Hypothalamus (tissue), 51 donors: ENCODE measurements at places on chromosomes 7 and 10.
A peak's percentile ranks its signal among the peaks of the same experiment; 100 is the strongest.

- DNase-seq, result no peak
These were observed 250.0 kb downstream of the BMPER start for GRCh38 chr7:34155220-34155908.

- DNase-seq, result no peak
These were observed 43.9 kb downstream of the GRK5 start for GRCh38 chr10:119251315-119251708.

DNA sequence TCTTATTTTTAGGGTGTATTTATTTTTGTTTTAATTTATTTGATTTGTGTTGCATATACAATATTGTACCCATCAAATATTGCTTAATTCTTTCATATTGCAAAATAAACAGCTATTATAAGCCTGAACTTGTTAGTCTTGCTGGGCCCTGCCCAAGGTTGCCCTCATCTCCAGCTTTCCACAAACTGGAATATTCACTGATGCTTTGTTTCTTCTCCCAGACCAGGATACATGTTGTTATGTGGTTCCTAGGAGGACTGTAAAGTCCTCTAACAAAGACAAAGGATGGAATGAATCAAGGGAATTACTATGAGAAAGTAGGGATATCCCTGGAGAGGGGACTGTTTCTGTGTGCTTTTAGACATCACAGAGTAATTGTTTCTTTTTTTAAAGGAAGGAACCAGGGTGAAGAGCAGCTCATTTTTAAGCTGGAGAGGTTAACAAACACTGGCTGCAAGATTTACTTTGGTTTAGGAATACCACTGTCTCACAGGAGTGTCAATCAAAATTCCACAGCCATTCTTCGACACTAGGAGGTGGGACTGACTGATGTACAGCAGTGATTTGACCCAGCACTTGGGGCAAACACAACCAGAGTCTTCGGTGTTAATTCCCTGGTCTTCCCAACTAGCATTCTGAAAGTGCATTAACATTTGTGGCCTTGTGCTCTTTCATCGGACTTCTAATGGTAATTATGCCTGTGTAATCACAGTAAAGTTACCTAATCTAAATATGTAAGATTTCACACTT, 14.8 kb upstream of the CD36 start:
- DNase-seq, result no peak

DNA sequence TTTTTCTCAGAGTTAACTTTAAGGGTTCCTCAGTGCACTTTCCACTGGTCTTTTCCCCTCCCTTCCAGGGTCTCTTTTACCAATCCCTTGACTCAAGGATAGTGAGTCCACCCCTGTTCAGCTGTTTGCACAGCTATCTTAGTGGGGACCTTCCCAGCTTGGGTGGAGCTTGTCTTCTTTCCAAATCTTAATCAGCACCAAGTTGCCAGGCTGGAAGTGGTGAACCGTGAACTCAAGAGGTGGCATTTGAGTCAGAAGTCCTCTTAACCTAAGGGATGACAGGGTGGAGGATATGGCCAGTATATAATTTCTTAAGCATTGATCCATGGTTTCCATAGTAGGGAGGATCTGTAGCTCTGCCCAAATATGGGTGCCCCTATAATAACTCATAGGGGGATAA, 25.0 kb downstream of the MAPK8 start:
- no peak for DNase-seq

GRCh38 chr7:8291397-8292141, 29.6 kb upstream of the ICA1 start:
- DNase-seq, result no peak

- DNase-seq, result no peak
These were observed 850.3 kb upstream of the SORCS1 start for GRCh38 chr10:108014902-108015177.

- no peak for DNase-seq
These were observed 206.5 kb upstream of the CNTNAP2 start for GRCh38 chr7:145909991-145910513.

DNA sequence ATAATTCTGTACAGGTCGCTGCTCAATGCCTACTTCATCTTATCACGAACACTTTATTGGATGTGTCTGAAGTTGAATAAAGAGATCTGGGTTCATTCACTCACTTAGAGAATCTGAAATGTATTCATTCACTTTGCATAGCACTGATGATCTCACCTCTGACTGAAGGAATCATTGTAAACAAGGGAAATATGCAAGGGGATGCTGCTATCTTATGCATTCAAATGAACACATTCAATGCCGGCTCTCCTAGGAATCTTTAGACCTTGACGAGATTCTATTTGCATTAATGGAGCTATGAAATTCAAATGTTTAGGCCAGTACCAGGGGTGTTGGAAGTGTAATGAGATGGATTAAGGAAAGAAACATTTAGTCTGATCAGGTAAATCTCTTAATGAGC, 200.6 kb upstream of the COBL start:
- DNase-seq, result no peak

- no peak for DNase-seq
These were observed 145.9 kb downstream of the PHTF2 start for GRCh38 chr7:77944183-77945182.

- DNase-seq, result no peak
These were observed 48.0 kb downstream of the BRAF start for GRCh38 chr7:140876519-140877248.

- no peak for DNase-seq
These were observed 226.5 kb upstream of the PITRM1 start for GRCh38 chr10:3398825-3399646.

- no peak for DNase-seq
These were observed 78.5 kb downstream of the CREB5 start for GRCh38 chr7:28490831-28491230.

DNA sequence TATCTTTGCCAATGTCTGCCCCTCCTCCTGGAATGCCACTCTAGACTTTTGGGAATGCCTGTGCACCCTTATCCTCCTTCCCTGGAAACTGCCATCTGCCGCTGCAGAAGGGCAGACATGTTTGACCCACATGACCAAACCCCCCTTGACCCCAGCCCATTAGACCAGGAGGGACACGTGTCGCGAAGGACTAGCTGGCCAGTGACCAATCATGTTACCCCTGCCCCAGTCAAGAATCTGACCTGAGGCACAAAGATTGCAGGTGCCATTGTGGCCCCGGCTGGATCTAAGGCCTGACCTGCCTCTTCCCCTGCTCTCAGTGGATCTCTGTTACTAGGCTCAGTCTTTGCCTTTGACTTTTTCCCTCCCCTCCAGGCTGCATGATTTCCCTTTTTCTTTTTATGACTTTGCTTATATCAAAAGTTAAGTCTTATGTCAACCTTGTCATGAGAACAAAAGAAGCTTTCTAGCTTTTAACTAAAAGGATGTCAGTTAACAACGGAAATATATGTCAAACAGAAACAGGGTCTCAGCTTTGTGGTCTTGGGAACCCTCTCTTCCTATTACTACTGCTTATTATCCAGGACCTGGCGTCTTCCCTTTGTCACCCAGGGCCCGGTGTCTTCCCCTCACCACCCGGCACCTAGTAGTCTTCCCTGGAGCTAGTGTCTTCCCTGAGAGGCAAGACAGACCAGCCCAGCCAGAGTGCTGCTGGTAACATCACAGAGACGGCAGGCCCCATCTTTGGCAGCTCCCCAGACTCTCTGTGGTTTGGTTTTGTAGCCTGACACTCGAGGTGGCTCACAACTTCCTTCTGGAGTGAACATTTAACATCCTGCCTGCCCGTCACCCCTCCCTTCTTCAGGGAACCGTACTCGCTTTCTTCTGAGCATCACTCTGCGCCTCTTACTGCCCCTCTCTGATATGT, 24.4 kb upstream of the PPIF start:
- no peak for DNase-seq

- peak; percentile 12 for DNase-seq
These were observed 6.0 kb downstream of the PPP1R9A start for GRCh38 chr7:94913391-94913790.

GRCh38 chr7:84813376-84813775, 373.5 kb downstream of the SEMA3D start:
- DNase-seq, result no peak

DNA sequence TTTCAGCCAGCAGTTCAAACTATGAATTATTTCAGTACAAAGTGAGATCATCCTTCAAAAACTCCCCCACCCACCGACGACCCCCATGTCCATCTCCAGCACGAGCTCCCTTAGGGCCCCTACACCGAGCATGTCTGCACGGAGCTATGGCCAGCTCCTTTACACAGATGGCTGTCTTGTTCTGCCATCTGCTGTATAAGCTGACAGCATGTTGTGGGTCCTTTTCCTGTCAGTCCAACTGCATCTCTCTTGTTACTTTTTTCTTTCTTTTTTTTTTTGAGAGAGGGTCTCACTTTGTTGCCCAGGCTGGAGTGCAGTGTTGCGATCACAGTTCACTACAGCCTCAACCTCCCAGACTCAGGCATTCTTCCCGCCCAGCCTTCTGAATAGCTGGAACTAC, 21.6 kb downstream of the NPC1L1 start:
- DNase-seq, result no peak

- no peak for DNase-seq
These were observed 90.4 kb downstream of the CHST15 start for GRCh38 chr10:124003070-124003419.

- DNase-seq, result peak; percentile 56
These were observed 122.3 kb upstream of the LYZL2 start for GRCh38 chr10:30751678-30752331.

DNA sequence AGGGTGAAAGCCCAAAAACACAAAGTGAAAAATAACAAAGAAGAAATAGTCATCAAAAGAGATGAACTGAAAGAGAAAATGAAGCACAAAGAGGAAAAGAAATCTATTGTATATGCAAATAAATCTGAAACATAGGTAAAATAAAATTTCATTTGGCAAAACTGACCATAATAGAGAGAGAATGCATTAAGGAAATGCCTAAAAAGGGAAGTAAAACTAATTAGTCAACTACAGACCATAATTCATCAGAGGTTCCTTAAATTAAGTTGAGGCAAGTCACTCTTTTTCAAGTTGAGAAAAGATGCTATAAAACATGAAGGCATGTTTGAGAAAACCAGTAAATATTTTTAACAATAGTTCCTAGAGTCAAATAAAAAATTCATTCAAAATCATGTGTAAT, 233.3 kb downstream of the LRRN3 start:
- DNase-seq, result no peak

DNA sequence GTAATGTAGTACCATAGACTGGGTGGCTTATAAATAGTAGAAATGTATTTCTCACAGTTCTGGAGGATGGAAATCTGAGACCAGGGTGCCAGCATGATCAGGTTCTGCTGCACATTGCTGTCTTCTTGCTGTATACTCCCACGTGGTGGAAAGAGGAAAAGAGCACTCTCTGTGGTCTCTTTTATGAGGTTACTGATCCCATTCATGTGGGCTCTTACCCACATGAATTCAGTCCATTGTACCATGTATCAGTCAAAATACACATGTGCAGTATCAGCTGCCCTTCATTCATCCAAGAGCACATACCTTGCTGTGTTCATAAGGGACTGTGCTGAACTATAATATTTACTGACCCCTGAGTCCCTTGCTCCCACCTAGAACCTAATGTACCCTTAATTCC, 17.1 kb downstream of the PNLIPRP2 start:
- DNase-seq, result no peak

DNA sequence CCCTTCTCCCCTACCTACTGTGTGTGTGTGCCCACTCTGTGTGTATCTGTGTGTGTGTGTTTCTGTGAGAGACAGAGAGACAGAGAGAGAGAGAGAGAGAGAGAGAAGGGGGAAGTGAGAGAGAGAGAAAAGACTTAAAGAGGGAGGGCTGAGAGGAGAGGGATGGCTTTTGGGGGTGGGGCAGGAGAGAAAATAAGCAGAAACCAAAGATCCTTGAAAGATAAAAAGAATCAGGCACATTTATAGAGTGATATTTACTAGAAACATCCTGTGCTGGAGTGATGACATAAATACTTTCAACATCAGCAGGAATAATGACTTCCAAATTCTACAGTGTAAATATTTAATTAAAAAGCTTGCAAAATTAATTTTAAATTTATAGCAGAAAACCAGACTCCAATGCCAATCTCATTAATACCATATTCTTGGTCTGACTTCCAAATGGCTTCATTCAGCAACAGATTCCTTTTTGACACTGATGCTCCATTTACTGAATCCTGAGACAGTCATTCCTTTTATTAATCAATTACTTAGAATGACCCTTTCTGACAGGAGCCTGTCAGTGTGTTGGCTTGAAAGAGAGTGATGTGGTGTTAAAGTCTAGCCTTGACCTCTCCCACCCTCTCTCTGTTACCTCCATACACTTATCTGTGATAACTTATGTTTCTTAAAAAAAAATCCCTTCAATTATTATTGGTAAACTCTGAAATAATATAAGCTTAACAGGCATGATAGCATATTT, 41.7 kb upstream of the WNT2 start:
- DNase-seq, result no peak

DNA sequence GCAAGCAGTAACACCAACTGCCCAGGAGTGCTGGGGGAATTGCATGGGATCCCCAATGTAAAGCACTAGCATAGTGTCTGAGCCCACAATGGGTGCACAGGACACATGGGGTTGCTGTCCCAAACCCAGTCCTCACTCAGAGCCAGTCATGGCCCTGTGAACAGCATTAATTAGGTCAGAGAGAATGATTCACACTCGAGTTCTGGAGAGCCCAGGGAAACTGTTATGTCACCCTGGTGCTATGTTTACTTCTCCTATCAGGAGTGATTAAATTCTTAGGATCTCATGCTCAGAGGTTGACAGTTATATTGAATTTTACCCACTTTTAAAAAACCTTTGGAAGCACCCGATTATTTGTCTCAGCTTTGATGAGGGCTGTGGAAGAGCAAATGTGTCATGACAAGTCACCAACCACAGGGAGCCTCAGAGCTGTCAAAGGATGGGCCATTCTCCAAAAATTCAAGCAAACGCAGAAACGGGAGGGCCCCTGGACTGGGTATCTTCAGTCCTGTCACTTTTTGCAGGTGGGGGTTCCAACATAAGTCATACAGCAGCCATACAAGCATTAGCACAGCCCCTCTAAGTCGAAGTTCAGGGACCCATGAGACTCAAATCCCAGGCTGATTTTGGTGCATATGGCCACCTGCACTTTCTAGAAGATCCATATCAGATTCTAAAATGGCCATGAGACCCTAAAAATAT, 1.3 kb upstream of the RASSF4 start:
- DNase-seq, result no peak

GRCh38 chr10:92834331-92834730, 14.0 kb upstream of the EXOC6 start:
- no peak for DNase-seq

DNA sequence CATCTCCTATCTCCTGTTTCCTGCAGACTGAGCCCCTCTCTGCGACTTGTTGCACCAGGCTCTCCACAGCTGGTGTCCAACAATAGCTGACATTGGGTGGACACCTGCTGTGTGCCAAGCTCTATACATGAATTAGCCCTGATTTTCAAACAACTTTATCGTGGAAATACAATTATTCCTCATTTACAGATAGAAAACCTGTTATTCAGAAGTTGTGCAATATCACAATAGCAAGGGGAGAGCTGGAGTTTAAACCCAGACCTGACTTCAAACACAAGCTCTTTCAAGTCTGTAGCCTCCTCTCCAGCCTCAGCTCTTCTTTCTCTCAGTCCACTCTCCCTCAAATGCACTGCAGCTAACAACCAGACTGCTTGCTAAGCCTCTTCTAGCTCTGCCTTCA, 168.8 kb downstream of the HECW1 start:
- DNase-seq, result no peak

- DNase-seq, result no peak
These were observed 32.5 kb upstream of the EPC1 start for GRCh38 chr10:32379318-32379949.
